ENCODE measurements at places on chromosomes 16 and 17.

DNA sequence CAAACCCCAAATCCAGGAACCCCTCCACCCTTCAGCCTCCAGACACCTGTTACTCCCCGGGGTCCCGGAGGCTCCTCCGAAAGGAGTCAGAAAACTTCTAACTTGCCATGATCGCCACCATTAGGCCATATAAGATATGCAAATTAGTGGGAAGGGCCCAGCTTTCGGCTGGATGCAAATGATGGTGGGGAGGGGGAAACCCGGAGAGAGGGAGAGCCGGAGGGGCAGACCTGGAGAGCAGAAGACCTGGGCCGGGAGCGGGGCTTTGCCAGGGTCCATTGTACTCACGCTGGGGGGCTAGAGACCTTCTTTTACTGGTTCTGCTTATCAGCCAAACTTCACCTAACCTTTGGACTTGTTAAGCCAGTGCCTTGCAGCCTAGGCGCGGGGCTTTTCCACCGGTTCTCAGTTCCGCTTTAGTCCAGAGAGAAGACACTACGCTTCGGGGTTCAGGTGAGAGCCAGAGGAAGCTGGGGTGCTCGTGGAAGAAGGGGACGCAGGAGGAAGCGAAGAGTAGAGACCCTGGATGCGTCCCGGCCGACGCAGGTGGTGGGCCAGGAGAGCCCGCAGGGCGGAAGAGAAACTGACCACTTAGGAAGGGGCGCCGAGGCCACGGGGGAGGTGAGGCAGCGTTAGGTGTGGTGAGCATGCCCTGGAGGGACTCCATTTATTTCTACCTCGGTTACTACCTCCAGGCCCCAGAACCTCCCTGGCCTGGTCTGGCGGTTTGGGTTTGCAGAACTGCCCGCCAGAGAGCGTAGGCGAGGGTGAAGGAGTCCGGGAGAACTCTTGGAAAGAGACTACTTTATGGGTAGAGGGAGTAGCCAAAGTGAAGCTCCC, at the start of gene HNF1B:
Gene HNF1B, minus strand, starts transcription at position 99 of the 840 bp plus-strand sequence. CDS start 175 bp downstream, outside the sequence.
- no peak for DNase-seq

GRCh38 chr16:65540901-65541300, 419.0 kb upstream of the CDH11 start:
- DNase-seq = no peak

DNA sequence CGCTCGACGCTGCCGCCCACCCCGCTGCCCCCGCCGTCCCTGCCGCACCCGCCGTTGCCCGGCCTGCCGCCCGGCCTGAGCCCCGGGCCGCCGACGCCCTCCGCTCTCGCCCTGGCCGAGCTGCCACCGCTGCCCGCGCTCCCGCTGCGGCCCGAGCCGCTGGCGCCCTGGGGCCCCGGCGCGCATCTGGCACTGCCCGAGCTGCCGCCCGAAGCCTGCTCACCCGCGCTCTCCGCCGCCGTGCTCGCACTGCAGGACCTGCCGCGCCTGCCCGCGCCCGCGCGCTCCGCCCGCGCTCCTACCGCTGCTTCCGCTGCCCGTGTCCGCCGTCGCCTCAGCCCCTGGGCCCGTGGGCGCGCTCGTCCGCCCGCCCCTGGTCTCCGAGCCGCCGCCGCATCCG, 8.4 kb upstream of the CLDN9 start:
- no peak for DNase-seq

DNA sequence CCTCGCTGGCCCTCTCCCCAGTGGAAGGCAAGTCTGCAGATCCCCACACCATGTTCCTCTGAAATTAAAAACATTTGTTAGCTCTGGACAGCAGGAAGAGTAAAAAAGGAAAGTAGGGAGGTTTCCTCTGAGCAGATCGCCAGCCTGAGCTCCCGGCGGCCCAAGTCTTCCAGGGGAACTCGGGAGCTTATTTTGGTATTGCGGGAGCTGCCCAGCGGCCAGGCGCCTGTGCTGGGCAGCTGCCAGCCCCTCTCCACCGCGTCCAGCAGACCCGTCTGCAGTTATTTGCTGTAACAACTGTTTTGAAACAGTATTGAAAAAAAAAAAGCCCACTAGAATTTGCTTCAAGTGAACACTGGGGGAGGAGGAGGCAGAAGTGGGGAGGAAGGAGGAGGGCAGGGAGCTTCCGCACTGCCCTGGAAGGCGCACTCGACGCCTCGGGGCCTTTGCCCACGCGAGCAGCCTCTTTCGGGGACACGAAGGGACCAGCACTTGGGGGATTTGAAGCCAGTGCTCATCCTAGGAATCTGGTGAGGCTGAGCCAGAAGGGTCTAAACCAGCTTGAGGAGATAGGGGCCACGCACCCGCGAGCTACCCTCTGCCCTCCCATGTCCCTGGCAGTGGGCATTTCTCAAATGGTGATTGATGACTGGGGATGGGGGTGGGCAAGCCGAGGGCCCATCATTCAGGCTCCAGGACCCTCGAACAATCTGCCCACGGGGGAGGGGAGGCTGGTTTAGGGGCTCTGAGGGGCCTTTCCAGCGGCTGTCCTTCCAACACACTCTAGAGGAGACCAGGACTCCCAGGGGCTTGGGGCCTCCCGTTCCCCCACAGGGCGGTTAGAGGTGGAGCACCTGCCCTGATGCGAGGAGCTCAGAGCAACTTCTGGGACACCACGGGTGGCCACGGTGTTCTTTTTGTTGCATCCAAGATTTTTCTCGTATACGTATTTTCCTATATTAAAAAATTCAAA, 3.0 kb upstream of the BAHCC1 start:
- no peak for DNase-seq
